ENCODE measurements at places on chromosomes 2 and 18. TPM values are rescaled to one million over a fixed set of nuclear protein-coding genes. Genes with fewer than 3 reads are reported as not detected.

GRCh38 chr18:57437766-57438671 lies 2.8 kb downstream of the ONECUT2 start:
- no peak for DNase-seq

GRCh38 chr18:57668021-57668420 lies 46.4 kb upstream of the NARS1 start:
- no peak for DNase-seq

DNA sequence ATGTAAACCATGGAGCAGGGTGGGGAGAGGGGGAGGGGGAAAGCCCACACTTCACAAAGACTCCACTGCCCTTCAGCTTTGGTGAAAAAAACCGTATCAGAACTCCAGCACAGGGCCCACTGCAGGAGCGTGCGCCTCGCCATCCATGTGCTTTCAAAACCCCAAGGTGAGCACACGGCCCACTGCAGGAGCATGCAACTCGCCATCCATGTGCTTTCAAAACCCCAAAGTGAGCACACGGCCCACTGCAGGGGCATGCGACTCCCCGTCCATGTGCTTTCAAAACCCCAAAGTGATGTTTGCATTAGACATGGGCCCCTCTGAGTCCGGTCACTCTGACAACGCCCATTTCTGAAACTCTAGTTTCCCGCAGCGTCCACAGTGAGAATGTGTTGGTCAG lies 7.8 kb downstream of the TXNL4A start:
- DNase-seq: no peak

DNA sequence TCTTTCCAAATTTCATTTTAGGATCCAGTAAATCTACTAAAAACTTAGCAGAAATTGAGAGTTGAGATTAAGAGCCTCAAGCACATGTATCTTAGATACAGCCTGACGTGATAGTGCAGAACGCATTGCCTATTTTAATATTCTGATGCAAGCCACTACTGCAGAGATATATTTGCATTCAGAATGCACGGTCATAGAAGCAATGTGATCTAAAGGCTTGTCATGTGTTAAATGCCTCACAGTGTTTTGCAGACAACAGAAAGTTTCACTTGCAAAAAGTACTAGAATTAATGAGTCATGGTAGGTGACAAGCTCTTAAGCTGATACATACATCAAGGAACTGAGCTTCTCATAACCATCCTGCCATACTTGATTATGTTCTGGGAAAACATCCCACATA lies 886.7 kb upstream of the CHAC2 start:
- DNase-seq: no peak

GRCh38 chr2:202870431-202871299 lies 901 bp downstream of the ICA1L start:
- peak; percentile 74 for DNase-seq

Gene DNAH7
- 0.28 TPM for polyA plus RNA-seq

Gene REG1B
- polyA plus RNA-seq: not detected

Gene ANKRD30B
- not detected for polyA plus RNA-seq

Data from hindlimb muscle (tissue), 1 donor.